ENCODE measurements at places on chromosomes 2 and 18.

DNA sequence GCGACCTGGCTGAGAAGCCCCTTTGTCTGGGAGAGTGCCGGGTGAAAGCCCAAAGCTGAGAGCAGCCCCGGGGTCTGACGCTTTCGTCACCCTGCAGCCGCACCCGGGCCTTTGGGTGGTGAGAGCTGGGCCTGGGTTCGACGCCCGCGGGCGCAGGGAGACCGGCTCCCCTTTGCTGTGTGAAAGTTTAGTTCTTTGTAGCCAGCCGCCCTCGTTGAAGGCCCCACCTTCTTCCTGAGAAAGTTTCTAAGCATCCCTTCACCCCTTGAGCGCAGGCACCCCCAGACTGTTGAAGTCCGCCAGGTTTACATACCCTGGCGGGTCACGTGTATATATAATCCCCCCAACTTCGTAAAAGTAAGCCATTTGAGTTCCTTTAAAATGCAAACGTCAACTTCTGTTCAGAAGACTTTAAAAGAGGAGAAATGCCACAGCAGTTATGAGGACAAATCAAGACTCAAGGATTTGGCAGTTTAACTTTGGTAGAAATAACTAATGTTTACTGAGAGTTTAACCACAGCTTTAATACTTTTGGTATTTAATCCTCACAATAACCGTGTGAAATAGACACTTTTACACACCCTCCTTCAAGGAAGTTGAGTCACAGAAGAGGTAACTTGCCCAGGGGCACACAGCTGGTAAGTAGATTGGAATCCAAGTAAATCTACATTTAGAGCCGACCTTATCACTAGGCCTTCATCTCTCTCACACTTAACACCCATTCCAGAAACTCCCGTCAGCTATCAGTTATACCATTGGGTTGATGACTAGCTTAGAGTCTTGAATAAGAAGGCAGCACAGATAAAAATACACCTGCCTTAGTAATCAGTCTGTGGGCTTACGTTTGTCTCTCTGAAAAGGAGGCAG, 1.1 kb upstream of the MBOAT2 start:
- no peak for DNase-seq

GRCh38 chr2:168371273-168372019, 84.6 kb upstream of the CERS6 start:
- no peak for DNase-seq

- DNase-seq: no peak
Measured at GRCh38 chr2:37764739-37765138, 93.3 kb upstream of the CDC42EP3 start.

- no peak for DNase-seq
Measured at GRCh38 chr2:217877866-217878265, 124.9 kb downstream of the TNS1 start.

DNA sequence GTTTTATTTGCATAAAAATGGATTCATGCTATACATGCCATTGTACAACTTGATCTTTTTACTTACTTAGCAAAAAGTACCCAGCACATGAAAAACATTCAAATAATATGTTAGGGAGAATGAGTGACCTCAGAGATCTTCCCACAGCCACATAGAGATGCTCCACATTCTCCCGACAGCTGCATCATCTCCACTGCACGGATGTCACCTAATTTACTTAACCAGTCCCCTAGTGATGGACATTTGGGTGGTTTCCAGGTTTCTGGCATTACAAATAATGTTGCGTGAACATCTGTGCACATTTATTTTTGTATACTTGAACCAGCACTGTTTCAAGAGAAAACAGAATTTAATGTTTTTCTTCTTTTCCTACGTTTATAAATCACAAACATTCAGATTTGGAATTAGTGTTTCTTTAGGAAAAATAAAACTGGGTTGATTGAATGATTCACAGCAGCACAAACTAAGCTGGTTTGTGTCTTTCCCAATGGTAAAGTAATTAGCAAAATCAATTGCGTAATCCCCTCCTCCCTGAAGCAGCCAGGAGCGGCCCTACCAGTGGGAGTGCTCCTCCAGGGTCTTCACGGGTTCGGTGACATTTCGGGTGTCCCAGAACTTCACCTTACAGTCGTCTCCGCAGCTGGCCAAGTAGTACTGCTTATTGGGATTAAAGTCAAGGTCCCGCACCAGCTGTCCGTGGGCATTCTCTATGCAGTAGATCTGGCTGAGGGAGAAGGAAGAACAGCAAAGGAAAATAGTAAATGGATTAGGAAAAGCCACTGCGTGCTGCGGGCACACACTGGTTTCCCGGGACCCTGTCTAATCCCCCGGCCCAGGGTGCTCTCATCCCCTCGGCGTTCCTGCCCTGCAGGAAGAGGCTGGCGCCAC, 183.9 kb downstream of the EIPR1 start:
- DNase-seq: no peak

DNA sequence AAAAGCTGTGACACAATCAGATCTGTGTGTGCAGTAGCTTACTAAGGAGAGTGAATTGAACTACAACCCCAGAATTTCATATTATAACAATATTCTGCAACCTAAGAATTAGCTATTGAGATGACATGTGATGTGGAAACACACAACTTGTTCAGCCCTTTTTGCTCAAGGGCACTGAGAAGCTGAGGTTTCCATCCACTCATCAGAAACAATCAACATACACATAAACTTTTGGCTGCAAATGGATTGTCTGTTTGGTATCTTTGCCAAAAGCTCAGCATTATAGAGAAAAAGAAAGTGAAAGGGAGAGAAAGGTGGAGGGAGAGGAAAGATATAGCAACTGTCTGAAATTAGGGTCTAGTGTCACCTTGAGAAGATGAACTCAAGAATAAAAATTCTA, 117.2 kb upstream of the KLF7 start:
- DNase-seq: no peak

DNA sequence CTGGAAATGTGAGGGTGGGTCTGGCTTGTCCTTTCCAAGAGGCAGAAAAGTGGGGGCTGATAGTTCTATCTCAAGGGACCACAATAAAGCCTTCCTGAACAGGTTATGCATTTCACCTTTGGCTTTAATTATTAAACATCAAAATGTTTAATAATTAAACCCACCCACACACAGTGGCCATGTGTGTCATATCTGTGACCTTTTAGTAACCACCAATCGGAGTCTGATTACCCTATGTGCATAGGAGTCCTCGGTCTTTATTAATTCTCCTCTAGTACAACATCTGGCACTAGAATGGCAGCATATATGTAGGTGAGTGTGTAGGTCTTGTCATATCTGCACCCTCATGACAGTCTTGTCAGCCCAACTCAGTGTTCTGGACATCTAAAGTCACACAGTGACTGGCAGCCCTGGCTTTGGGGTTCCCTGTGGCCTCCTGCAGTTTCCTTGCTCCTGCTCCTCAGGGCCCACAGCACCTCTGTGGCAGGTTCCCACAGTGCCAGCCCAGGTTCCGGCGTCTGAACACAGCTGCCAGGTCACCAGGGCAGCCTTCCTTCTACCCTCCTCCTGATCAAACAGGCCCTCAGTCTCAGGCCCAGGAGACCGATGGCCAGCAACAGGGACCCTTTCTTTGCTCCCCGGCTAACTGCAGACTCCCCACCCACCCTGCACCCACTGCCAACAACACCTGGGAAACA, 100.9 kb downstream of the MTCL1 start:
- DNase-seq: no peak

- no peak for DNase-seq
Measured at GRCh38 chr2:17981936-17982335, 103.5 kb downstream of the KCNS3 start.

- DNase-seq: no peak
Measured at GRCh38 chr2:54709336-54709809, 14.1 kb upstream of the EML6 start.

GRCh38 chr2:63899639-63900038, 57.9 kb downstream of the UGP2 start:
- DNase-seq: no peak

- DNase-seq: no peak
Measured at GRCh38 chr2:37833423-37833822, 91.7 kb upstream of the RMDN2 start.

- no peak for DNase-seq
Measured at GRCh38 chr2:30514848-30515435, 67.9 kb downstream of the LCLAT1 start.

DNA sequence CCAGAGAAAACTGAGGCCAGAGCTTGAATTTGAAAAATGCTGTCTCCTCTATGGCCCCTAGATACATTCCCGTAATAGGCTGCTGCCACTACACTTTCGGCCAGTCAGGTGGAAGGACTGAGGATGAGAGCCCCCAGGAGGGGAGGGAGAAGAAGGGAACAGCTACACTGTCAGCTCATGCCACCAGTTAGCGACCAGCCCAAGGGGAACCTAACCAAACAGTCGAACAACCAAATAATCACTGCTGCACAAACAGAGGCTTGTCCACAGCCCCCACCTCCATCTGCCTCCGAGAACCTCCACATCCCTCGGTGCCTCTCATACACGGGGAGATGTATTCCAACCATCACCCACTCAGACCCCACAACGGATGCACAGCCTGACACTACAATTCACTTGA, 7.3 kb downstream of the ZNF516 start:
- no peak for DNase-seq

DNA sequence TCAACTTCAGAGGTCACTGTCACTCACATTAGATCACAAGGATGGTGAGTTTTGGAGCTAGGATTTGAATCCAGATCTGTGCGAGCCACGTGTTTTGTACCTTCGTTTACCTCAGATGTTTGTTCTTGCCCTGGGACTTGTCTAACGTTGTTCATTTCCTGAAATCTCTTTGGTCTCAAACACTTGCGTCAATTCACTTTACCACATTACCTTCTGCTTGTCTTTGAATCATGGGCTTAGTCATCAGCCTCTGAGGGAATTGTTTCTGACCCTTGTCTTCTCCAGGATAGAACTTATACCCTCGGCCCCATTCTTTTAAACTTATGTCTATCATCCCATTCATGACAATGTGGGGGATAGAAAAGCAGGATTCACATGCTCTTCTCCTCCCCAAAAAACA, 282.7 kb downstream of the DCDC2C start:
- DNase-seq: no peak
